Prostate gland (tissue), 2 donors: ENCODE measurements at places on chromosomes 1 and 21. TPM values are rescaled to one million over a fixed set of nuclear protein-coding genes. Genes with fewer than 3 reads are reported as not detected.

TMEM52 gene
- 7.8 TPM for total RNA-seq

CYP4A22 gene
- total RNA-seq: not detected

DNA sequence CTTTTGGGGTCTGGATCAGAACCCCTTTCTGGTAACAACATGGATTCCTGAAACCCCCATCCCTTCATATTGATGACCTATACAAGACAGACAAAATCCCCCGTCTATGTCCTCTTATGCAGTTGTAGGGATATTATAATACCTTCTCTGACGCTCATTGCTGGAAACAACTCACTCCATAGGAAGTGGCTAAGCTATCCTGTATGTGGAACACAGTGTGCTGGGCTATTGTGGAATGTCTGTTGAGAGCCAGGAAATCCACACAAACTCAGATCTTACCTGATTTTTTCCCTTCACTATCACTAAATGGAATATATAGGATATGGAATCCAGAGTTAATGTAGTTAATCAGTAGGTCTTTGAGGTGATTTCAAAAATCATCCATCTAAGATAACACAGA lies 17.7 kb upstream of the PIK3R3 start:
- DNase-seq: no peak
- peak overlapping the region; percentile 7 for H3K27ac ChIP-seq
- no peaks in the 10 kb centered on the region for H3K27me3 ChIP-seq
- no peak overlapping the region for H3K4me3 ChIP-seq
- no peaks in the 10 kb centered on the region for H3K36me3 ChIP-seq

GNG12 gene
- 49.4 TPM for total RNA-seq

GRCh38 chr1:178898401-178898800 lies 27.5 kb upstream of the ANGPTL1 start:
- H3K27ac ChIP-seq: no peak overlapping the region
- DNase-seq: no peak
- H3K27me3 ChIP-seq: no peaks in the 10 kb centered on the region
- no peaks in the 10 kb centered on the region for H3K4me1 ChIP-seq
- no peaks in the 10 kb centered on the region for H3K36me3 ChIP-seq
- H3K4me3 ChIP-seq: no peak overlapping the region

KRTAP12-2 gene
- total RNA-seq: not detected

- H3K27ac ChIP-seq: peak overlapping the region; percentile 90
- DNase-seq: no peak
- H3K4me1 ChIP-seq: no peaks in the 10 kb centered on the region
Measured at GRCh38 chr21:44011123-44011522, 986 bp upstream of the TRAPPC10 start.

DNA sequence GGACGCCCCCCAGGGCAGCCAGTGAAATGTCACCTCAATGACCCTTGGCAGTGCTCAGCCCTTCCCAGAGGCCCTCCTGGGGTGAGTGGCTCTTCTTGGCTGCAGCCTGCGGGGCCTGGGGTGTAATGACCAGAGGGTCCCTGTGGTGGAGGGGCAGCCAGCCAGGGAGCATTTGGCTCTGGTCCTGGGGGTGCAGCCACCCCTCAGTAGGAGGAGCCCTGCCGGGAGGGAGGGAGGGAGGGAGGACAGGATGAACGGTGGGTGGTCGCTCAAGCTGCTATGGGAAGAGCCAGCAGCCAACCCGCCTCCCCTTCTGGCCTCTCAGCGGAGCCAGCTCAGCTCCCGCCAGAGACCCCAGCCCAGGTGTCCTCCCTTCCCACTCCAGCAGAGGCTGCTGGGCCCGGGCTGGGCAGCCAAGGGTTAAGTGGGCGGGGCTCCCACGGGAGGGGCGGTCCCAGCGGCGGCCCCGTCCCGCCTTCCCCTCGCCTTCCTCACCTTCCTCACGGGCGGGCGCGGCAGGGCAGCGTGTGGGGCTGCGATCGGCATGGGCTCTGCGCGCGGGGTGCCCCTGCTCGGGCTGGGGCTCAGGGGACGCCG lies 9.0 kb upstream of the PLCH2 start:
- H3K4me1 ChIP-seq: peaks cover 6% of the 10 kb centered on the region
- no peak for DNase-seq
- H3K27ac ChIP-seq: no peak overlapping the region
- no peaks in the 10 kb centered on the region for H3K27me3 ChIP-seq

MYOG gene
- 4.4 TPM for total RNA-seq

LCE1D gene
- total RNA-seq: not detected

DNA sequence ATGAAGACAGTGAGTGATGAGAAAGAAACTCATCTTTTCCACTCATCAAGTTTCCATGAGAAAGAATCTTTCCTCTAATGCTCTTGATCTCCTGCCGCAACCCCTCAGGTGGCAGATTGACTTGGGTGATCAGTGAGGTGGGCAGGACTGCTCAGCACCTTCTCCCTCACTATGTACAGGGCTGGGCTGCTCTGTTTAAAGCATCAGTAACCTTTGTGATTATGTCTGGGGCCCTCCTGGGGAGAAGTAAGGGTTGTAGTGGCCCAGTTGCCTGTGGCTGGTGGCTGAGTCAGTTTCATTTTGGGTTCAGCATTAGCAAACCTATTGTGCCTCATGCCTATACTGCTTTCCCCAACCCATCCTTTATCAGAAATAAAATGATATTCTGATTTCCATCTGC lies 366.0 kb downstream of the TTLL7 start:
- no peak overlapping the region for H3K4me3 ChIP-seq
- no peak for DNase-seq
- no peaks in the 10 kb centered on the region for H3K36me3 ChIP-seq
- H3K27me3 ChIP-seq: no peaks in the 10 kb centered on the region
- H3K27ac ChIP-seq: no peak overlapping the region
- no peaks in the 10 kb centered on the region for H3K4me1 ChIP-seq

TMPRSS2 gene
- total RNA-seq: 786 TPM

FAM163A gene
- not detected for total RNA-seq

DNA sequence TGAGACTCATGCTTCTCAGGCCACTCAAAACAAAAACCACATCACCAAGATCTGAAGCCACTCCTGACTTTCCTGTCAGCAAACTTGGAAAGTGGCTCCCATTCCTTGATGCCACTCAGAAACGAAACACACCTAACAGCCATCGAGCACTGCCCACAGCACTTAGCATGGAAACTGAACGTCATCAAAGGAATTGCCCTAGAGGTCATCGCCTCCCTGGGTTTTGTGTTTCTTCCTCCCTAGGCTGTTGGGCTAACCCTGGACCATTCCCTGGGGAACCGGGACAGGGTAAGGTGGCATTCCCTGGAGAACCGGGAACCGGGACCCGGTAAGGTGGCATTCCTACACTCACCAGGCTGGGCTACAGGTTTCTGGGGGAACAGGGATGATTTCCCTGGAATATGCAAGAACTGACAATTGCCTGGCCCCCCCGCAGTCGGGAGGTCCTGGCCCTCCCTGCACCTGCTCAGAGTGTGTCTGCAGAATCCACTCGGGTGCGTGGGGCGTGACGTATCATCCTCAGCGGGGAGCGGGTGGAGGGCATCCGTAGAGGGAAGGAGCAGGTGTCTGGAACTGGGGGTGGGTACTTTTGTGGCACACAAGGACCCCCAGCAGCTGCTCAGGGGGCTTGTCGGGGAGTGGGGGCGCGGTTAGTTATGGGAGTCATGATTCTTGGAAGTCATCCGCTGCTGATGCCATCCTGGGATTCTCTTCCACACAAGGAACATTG lies 30.3 kb downstream of the SLC45A1 start:
- H3K27me3 ChIP-seq: no peaks in the 10 kb centered on the region
- H3K4me1 ChIP-seq: peaks cover 7% of the 10 kb centered on the region
- no peak overlapping the region for H3K4me3 ChIP-seq
- H3K27ac ChIP-seq: peak overlapping the region; percentile 31
- no peak for DNase-seq

BPNT1 gene
- total RNA-seq: 26.1 TPM

GRCh38 chr1:26078286-26079177 lies 11.1 kb upstream of the TRIM63 start:
- H3K36me3 ChIP-seq: no peaks in the 10 kb centered on the region
- no peak overlapping the region for H3K4me3 ChIP-seq
- H3K27ac ChIP-seq: no peak overlapping the region
- H3K4me1 ChIP-seq: no peaks in the 10 kb centered on the region
- no peaks in the 10 kb centered on the region for H3K27me3 ChIP-seq
- no peak for DNase-seq

GRCh38 chr21:35280231-35280630 lies 231.1 kb upstream of the RUNX1 start:
- no peak for DNase-seq
- no peaks in the 10 kb centered on the region for H3K36me3 ChIP-seq
- no peak overlapping the region for H3K4me3 ChIP-seq

LEFTY2 gene
- not detected for total RNA-seq

DNA sequence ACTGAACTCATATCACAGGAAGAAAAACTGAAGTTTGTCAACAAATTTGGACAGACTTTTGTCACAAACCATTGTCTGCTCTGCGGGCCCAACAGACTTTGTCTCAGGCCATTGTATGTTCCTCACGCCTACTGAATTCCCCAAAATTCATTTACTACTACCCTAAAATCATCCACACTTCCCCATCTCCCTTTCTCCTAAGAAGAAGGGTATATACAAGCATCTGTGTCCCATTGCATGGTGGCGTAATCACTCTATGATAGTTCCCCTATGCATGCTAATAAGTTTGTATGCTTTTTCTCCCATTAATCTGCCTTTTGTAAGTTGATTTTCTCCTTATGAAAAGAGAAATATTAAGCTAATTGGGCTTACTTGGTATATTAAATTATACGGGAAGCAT lies 54.9 kb upstream of the ATF3 start:
- H3K27ac ChIP-seq: no peak overlapping the region
- H3K4me1 ChIP-seq: no peaks in the 10 kb centered on the region
- no peaks in the 10 kb centered on the region for H3K27me3 ChIP-seq
- H3K4me3 ChIP-seq: no peak overlapping the region
- H3K36me3 ChIP-seq: no peaks in the 10 kb centered on the region

DNA sequence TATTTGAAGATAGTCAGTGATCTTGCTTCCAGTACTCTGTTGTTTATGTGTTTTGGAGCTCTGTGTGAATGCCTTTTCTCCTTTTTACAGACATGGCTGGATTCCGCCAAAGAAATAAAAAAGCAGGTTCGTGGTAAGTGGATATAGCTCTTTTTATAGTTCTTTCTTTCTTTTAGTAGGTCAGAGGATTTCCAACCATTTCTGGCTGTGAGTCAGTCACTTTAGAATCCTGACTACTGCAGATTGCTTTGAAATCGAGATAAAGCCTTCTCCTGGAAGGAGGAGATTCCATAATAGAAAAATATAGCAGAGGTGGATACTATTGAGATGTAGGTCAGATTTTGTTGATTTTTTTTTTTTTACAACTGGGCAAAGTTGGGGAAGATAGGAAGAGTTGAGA lies 97.4 kb downstream of the EPB41 start:
- no peaks in the 10 kb centered on the region for H3K4me1 ChIP-seq
- no peaks in the 10 kb centered on the region for H3K36me3 ChIP-seq
- no peak overlapping the region for H3K4me3 ChIP-seq
- no peak overlapping the region for H3K27ac ChIP-seq
- no peaks in the 10 kb centered on the region for H3K27me3 ChIP-seq

DNA sequence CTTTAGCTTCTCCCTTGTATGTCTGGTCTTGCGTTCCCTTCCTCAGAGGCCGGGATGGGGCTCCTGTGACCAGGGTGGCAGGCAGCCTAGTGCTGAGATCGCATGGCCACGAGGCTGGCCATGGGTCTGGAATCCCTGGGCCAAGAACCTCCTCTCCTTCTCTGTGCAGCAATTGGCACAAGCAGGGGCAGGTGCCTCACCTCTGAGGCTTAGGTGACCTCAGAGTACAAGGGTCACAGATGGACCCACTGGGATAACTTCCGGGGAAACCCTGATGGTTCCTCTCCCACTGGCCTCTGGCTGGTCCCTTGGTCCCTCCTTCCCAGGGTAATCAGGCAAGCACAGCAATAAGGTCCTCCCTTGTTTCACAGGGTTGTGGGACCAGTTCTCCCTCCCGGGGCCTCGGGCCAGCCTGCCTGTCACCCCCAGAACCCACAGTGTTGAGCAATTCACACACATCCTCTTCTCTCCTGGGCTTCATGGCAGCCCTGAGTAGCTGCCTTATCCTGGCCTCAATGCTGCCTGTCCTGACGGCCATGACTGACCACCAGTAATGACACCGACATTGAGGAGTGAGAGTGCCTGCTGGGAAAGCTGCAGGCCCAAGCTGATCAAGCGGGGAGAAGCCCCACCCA lies 38.6 kb downstream of the BMP8A start:
- H3K27me3 ChIP-seq: no peaks in the 10 kb centered on the region
- no peak overlapping the region for H3K27ac ChIP-seq
- no peak overlapping the region for H3K4me3 ChIP-seq
- no peak for DNase-seq

FOXE3 gene
- 0.28 TPM for total RNA-seq

GRCh38 chr1:232059726-232060374 lies 433.3 kb downstream of the DISC1 start:
- no peaks in the 10 kb centered on the region for H3K4me1 ChIP-seq
- H3K27ac ChIP-seq: no peak overlapping the region
- no peak for DNase-seq
- no peaks in the 10 kb centered on the region for H3K36me3 ChIP-seq
- H3K27me3 ChIP-seq: no peaks in the 10 kb centered on the region

- no peaks in the 10 kb centered on the region for H3K27me3 ChIP-seq
- H3K36me3 ChIP-seq: no peaks in the 10 kb centered on the region
- no peak overlapping the region for H3K4me3 ChIP-seq
- DNase-seq: no peak
- H3K27ac ChIP-seq: no peak overlapping the region
- H3K4me1 ChIP-seq: no peaks in the 10 kb centered on the region
Measured at GRCh38 chr1:192831706-192832355, 23.0 kb downstream of the RGS2 start.

- H3K4me1 ChIP-seq: no peaks in the 10 kb centered on the region
- H3K27me3 ChIP-seq: no peaks in the 10 kb centered on the region
- H3K36me3 ChIP-seq: no peaks in the 10 kb centered on the region
- no peak for DNase-seq
- H3K27ac ChIP-seq: no peak overlapping the region
Measured at GRCh38 chr1:228850141-228851100, 115.1 kb downstream of the RHOU start.
